ENCODE measurements at places on chromosomes 5 and 9.

DNA sequence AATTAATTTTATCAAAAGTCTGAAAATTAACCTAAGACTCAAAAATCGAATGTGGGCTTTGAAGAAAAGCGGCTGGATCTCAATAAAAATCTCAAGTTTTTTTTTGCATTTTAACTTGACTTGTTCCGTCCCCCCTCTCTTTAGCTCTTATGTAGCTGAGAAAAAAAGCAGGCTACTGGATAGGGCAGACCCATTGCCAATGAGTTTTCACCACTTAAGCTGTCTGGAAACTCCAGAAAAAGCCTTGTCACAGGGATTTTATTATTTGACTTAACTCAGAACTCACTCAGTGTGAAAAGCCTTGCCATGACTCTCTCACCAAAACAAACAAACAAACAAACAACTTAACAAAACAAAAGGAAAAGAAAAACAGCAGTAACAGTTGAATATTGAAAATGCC lies 247.4 kb downstream of the CDH9 start:
- H3K27ac ChIP-seq, result no peak overlapping the region
- H3K4me1 ChIP-seq, result no peaks in the 10 kb centered on the region
- H3K27me3 ChIP-seq, result no peaks in the 10 kb centered on the region
- no peak overlapping the region for H3K4me3 ChIP-seq
- no peaks in the 10 kb centered on the region for H3K36me3 ChIP-seq

DNA sequence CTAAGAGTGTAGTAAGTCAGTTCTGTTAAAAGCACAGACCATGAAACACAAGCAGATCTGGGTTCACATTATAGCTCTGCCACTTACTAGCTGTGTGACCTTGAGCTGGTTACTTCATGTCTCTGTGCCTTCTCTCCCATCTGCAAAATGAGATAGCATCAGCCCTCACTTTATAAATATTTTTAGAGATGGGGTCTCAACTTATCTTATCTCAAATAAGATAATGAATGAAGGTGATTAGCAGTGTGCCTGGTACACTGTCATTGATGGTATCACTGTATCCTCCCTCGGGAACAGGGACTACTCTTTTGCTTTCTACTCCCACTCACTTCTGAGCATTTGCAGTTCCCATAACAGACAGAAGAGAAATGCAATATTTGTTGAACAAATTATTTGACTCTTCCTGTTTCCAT lies 52.4 kb downstream of the GALNT10 start:
- H3K27me3 ChIP-seq, result no peaks in the 10 kb centered on the region
- peaks cover 2% of the 10 kb centered on the region for H3K4me1 ChIP-seq
- H3K27ac ChIP-seq, result no peak overlapping the region

DNA sequence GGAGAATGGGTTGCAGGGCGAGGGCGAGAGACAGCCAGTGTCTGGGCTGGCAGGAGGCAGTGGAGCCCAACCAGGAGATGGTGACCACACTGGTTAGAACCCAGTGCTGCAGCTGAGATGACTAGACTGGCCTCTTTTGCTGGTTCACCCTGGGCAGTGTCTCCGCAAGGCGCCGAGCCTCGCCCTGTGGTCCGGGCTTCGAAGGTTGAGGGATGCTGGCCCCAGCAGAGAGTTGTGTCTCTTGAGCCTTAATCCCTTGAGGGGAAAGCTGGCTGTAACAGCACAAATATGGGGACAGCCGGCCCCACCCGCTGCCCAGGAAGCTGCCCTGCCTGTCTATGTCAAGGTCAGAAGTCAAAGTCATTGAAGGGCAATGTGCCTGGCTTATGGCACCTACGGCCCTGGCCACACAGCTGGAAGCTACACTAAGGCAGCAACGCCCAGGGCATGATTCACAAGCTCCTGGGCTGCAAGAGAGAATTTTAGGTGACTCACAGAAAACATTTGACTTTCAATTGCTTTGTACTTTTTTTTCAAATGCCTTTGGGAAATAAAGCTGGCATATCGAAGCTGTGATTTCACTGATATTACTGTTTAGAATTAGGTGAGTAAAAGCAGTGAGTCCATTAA lies 33.3 kb downstream of the NKX2-5 start:
- no peak overlapping the region for H3K4me3 ChIP-seq
- DNase-seq, result no peak
- peaks cover 26% of the 10 kb centered on the region for H3K27me3 ChIP-seq
- H3K4me1 ChIP-seq, result no peaks in the 10 kb centered on the region

GRCh38 chr5:10290438-10290837 lies 17.3 kb downstream of the CMBL start:
- H3K27ac ChIP-seq, result no peak overlapping the region
- H3K27me3 ChIP-seq, result peaks cover 17% of the 10 kb centered on the region
- DNase-seq, result no peak
- H3K4me1 ChIP-seq, result peaks cover 3% of the 10 kb centered on the region
- no peaks in the 10 kb centered on the region for H3K36me3 ChIP-seq

DNA sequence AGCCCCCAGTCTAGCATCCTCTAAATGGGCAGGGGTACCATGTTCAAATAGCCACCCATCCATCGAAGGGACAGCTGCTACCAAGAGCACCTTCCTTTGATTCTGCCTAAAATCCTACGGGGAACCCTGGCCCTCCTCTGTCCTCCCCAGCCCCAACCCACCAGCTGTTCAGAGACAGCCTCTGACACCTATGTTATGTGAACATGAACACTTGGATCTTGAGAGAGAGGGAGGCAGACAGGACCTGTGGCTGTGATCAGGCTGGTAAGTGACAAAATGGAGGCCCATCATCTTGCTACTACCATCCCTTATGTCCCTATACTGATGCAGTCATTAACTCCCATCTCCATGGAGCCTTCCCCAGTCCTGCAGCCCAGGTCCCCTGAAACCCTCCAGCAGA lies 8.2 kb downstream of the SLC23A1 start:
- peaks cover 24% of the 10 kb centered on the region for H3K36me3 ChIP-seq
- peaks cover 15% of the 10 kb centered on the region for H3K4me1 ChIP-seq
- H3K27me3 ChIP-seq, result no peaks in the 10 kb centered on the region
- H3K27ac ChIP-seq, result no peak overlapping the region

DNA sequence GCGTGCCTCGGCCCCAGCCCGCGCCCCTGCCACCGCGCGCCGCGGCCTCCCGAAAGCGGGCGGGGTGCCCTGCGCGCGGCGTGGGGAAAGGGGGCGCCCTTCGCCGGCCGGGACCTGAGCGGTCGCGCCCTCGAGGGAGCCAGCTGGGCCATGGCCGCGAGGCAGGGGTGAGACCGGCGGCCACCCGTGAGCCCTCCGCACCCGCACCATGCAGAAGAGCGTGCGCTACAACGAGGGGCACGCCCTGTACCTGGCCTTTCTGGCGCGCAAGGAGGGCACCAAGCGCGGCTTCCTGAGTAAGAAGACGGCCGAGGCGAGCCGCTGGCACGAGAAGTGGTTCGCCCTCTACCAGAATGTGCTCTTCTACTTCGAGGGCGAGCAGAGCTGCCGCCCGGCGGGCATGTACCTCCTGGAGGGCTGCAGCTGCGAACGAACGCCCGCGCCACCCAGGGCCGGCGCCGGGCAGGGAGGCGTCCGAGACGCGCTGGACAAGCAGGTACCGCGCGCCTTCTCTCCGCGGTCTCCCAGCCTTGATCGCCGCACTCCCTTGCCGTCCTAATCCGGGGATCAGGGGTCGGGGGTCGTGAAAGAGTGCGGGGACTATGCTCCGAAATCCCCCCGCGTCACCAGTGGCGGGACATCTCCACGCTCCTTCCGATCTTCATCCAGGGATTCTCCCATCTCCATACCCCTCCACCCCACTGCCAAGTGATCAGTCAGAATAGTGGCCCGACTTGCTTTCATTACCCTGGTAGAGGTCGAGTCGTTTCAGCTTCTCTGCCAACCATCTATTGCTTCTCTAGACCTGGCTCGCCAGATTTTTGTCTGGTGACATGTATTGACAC lies 590 bp downstream of the RASGRF2 start:
- peak overlapping the region; percentile 86 for H3K4me3 ChIP-seq
- H3K36me3 ChIP-seq, result no peaks in the 10 kb centered on the region
- peaks cover 8% of the 10 kb centered on the region for H3K27me3 ChIP-seq
- DNase-seq, result peak; percentile 48

GRCh38 chr9:111094433-111094924 lies 56.2 kb upstream of the LPAR1 start:
- DNase-seq, result no peak
- H3K36me3 ChIP-seq, result no peaks in the 10 kb centered on the region
- H3K4me1 ChIP-seq, result no peaks in the 10 kb centered on the region
- H3K27ac ChIP-seq, result no peak overlapping the region
- H3K27me3 ChIP-seq, result no peaks in the 10 kb centered on the region

DNA sequence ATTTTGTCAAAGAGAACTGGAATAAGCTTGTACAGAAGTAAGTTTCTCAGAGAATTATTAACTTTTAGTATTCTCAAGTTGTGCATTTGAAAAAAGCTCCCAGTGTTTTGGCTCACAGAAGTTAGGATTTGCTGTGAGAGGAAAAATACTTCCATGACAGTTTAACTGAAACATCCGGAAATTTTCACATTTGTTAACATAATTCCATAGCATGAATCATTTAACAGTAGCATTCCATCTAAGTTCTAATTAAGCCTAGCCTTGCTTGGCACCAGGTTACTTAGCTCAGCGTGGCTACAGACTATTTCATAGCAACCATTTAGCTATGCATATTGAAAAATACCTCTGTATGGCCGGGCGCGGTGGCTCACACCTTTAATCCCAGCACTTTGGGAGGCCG lies 90.8 kb downstream of the LNPEP start:
- H3K4me1 ChIP-seq, result peaks cover 14% of the 10 kb centered on the region
- no peaks in the 10 kb centered on the region for H3K27me3 ChIP-seq
- H3K27ac ChIP-seq, result no peak overlapping the region
- no peak overlapping the region for H3K4me3 ChIP-seq
- no peak for DNase-seq

DNA sequence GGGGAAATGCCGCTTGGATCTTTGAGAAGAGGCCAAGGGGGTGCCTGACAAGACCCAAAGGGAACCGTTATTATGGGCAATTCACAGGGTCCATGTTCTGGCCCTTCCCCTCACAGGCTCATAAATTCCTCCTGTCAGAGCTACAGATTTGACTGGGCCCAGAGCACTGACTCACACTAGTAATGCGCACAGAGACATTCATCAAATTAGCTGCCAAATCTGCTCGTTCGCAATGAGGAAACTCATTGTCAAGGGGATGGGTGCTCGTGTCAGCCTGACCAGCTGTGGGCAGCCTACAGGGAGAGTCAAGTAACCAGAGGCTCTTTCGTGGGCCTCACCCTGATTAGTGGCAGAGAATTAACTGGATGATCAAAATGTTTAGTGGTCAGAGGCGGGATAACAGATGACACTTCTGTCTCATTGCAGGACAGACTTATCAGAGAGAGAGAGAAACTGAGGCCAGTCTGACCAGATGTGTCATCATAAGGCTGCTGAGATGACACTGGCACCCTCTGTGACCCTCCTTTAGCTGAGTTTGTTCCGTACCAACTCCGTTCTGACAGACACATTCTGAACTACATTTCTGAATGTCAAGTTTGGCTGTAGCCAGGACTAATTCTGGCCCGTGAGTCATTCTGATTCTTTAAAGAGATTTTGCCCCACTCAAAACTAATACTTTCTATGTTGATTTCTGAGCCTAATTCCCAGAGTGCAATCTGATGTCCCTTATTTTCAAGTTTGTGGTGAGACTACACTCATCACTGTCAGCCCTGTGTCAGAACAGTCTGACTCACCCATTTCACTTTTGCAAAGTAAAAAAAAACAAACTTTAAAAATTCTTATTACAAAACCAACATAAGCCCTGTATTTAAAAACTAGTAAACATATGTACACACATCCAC lies 377.1 kb downstream of the ACTL7B start:
- no peaks in the 10 kb centered on the region for H3K4me1 ChIP-seq
- H3K4me3 ChIP-seq, result no peak overlapping the region
- no peak overlapping the region for H3K27ac ChIP-seq
- no peak for DNase-seq
- H3K36me3 ChIP-seq, result no peaks in the 10 kb centered on the region

DNA sequence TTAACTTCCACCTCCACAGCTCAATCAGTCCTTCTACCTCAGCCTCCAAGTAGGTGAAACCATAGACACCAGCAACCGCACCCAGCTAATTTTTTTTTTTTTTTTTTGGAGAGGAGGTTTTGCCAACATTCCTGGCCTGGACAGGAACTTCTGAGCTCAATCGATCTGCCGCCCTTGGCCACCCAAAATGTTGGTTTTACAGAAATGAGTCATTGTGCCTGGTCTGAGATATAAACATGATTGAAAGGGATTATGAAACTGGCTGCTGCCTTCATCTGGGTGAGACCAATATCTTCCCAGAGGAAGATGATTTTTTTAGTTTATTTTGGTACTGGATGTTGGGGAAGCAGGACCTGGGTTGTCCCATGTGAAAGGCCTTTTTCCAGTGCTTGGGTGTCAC lies 9.2 kb downstream of the TAF11L12 start:
- no peaks in the 10 kb centered on the region for H3K27me3 ChIP-seq
- DNase-seq, result no peak
- H3K36me3 ChIP-seq, result no peaks in the 10 kb centered on the region
- no peaks in the 10 kb centered on the region for H3K4me1 ChIP-seq

DNA sequence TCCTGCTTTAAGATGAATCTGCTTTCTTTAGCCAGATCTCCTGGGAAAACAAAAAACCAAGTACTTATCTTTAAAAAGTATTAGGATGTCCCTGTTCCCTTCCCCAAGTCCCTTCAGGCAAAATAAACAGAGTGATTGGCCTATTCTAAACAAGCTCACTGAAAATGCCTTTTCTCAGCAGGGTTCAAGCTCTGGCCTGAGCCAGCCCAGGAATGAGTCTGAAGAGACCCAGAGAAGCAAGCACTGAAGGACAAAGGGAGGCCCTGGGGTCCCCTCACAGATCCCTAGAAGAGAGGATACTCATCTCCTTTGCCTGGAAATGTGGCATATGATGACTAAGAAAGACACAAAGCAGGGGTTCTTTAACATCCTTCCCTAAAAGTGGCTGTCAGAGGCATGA lies 66.8 kb upstream of the MAP1B start:
- no peaks in the 10 kb centered on the region for H3K4me1 ChIP-seq
- H3K4me3 ChIP-seq, result no peak overlapping the region
- no peak overlapping the region for H3K27ac ChIP-seq
- H3K36me3 ChIP-seq, result no peaks in the 10 kb centered on the region

DNA sequence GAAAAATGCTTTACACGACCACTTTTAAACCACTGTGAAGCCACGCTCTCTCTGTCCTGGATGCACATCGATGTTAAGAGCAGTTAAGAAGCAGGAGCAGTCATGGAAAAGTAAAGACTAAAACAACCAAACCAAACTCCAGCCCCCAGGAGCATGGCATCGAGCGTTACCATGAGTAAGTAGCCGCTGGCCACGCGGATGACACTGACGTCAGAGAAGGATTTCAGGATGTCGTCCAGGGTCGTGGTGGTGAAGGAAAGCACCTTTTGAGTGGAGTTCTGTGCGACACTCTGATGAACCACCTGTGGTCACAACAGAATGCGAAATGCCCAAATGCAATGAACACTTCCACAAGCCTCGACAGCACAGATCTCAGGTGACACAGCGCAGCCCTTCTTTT lies 38.9 kb downstream of the PTCH1 start:
- peaks cover 2% of the 10 kb centered on the region for H3K4me1 ChIP-seq
- H3K4me3 ChIP-seq, result no peak overlapping the region
- no peak for DNase-seq
- H3K36me3 ChIP-seq, result no peaks in the 10 kb centered on the region

GRCh38 chr5:76169146-76169905 lies 86.1 kb downstream of the SV2C start:
- no peaks in the 10 kb centered on the region for H3K4me1 ChIP-seq
- H3K4me3 ChIP-seq, result no peak overlapping the region
- no peak overlapping the region for H3K27ac ChIP-seq
- no peaks in the 10 kb centered on the region for H3K36me3 ChIP-seq
- DNase-seq, result no peak

GRCh38 chr9:18861609-18862544 lies 171.1 kb downstream of the SAXO1 start:
- H3K36me3 ChIP-seq, result no peaks in the 10 kb centered on the region
- peaks cover 6% of the 10 kb centered on the region for H3K27me3 ChIP-seq
- H3K27ac ChIP-seq, result no peak overlapping the region
- DNase-seq, result no peak
- H3K4me3 ChIP-seq, result no peak overlapping the region

Data from T-helper 2 cell treated with Interferon-gamma antibody and Interleukin-4, amounts not matched to agents 5 μg/mL and 100 μg/mL, for 36 hours (primary cell).